ENCODE measurements at places on chromosomes 13 and 19.

DNA sequence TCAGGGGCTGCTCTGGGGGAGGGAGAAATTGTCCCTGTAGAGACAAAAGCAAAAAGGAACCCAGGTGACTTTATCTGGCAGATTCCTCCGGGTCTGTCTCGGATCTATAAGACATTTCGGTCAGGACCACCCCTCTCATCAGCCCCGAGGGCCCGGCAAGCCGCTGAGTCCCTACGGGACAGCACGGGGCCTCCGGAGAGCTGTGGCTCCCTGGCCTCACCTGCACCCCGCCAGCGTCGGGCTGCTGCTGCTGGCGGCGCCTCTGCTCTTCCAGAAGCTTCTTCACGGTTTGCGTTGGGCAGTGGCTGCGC lies 1.9 kb downstream of the NFKBID start:
- DNase-seq = no peak

- no peak for DNase-seq
These were observed 26.1 kb upstream of the CYP2A7 start for GRCh38 chr19:40907968-40908735.

DNA sequence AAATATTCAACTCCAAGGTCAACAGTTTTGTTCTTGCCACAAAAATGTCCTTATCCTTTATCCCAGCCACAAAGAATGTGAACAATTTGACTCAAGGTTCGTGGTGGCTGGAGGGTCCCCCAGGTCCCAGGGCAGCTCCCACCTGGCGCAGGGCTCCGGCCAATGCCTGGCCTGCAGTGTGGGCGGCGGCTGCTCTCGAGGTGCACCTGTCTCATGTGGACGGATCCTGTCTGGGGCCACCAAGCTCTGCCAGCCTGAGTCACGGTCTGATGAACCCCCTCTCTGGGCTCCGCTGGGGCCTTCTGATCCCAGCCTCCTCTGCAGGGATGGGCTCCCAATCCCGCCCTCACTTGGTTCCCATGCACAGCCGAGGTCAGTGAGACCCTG lies 49.4 kb downstream of the GAS6 start:
- DNase-seq = no peak

DNA sequence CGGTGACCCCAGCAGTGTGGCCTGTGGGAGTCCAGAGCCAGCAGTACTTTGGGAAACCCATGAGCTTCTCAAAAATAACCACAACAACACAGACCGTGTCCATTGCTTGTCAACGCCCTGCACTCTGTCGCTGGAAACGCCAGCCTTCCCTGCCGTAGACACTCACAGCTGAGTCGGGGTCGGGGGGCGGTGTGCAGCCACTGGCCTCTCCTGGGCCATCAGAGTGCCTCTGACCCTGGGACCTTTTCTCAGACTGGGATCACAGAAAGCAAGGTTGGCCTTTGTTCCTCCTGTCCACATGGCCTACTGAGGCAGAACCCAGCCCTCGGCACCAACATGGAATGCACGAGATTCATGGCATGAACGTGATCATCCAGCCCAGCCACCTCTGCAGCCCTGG lies 95.7 kb downstream of the TUBA3C start:
- no peak for DNase-seq

- DNase-seq = no peak
These were observed 53.3 kb downstream of the MBD3L2B start for GRCh38 chr19:6967967-6968366.

DNA sequence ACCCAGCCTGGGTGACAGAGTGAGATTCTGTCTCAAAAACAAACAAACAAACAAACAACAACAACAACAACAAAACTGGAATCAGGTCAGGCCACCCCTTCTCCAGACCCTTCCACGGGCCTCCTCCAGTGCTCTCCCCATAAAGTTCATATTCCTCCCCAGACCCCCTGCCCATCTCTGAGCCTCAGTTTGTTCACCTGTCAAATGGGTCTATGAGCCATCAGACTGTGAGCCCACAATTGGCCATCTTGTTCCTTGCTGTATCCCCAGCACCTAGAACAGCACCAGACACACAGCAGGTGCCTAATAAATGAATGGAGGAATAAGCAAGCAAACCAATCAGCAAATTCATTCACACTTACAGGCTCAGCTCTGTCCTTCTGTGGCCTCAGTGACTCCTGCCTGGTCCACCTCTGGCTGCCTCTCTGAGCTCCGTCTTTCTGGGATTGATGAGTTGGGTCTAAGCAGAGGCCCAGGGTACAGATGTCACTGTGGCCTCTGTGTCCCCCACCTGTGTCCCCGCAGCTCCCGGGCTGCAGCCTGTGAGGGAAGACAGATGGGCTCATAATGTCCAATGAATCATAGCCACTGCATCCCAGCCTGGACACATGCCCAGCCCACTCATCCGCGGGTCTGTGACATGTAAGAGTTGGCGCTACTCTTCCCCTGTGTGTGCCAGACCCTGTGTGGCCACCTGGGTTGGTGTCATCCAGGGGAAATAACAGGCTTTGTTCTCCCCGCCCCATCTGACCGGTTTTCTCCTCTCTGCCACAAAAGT lies 19.6 kb upstream of the PTPRS start:
- DNase-seq = no peak

DNA sequence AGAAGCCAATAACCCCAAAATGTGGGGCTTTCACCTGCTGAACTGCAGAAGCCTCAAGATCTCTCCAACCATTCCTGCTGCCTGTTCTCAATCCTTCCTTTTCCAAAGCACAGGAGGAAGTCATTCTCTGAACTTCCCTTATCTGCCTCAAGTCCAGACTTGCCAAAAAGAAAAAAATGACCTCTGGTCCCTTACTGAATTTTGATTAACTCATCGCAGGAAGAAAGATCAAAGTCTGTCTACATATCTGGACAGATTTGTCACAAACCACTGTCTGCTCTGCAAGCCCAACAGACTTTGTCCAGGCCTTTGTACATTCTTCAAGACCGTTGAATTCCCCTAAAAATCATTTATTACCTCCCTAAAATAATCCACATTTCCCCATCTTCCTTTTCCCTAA lies 126.5 kb upstream of the NBEA start:
- DNase-seq = no peak

- DNase-seq = peak; percentile 52
These were observed 4.3 kb downstream of the MYO9B start for GRCh38 chr19:17079710-17080439.

DNA sequence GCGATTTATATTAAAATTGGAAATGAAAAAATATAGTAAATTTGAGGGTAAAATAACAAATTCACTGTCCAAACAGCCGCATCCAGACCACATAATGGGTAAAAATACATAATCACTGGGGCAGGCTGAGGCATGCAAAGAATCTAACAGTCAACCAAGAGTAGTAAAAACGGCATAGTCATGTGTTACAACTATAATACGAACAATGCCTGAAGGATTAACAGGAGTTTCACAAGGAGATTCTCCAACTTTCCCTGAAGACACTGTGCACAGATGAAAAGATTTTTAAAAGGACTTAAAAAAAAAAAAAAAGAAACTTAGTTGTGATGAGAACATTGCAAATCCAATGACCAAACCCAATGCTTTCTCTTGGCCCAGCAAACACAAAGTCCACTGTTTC lies 20.4 kb upstream of the ATXN8OS start:
- no peak for DNase-seq

- no peak for DNase-seq
These were observed 37.5 kb downstream of the PPP2R1A start for GRCh38 chr19:52227196-52227940.

GRCh38 chr13:37070956-37071355 lies 11.5 kb upstream of the SUPT20H start:
- no peak for DNase-seq

- no peak for DNase-seq
These were observed 1680.9 kb downstream of the OLFM4 start for GRCh38 chr13:54709546-54709945.

DNA sequence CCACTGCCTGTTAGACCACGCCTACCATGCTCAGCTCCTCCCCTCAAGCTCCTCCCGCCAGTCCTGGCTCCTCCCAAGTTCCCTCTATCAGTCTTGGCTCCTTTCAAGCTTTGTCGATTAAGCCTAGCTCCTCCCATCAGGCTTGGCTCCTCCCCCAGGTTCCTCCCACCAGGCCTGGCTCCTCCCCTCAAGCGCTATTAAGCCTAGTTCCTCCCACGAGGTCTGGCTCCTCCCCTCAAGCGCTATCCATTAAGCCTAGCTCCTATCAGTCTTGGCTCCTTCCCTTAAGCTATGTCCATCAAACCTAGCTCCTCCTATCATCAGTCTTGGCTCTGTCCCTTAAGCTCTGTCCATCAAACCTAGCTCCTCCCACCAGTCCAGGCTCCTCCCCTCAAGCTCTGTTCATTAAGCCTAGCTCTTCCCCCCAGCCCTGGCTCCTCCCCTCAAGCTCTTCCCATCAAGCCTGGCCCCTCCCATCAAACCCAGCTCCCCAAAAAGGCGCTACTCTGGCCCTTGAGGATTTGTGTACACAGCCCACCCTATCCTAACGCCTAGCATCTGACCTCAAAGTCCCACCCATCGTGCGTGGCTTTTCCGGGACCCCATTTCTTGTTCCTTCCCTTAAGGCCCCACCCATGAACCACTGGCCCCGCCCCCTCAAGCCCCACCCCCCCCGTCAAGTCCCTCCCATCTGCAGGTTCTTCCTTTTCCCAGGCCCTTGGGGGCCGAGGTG lies 10.0 kb downstream of the CAMSAP3 start:
- no peak for DNase-seq

DNA sequence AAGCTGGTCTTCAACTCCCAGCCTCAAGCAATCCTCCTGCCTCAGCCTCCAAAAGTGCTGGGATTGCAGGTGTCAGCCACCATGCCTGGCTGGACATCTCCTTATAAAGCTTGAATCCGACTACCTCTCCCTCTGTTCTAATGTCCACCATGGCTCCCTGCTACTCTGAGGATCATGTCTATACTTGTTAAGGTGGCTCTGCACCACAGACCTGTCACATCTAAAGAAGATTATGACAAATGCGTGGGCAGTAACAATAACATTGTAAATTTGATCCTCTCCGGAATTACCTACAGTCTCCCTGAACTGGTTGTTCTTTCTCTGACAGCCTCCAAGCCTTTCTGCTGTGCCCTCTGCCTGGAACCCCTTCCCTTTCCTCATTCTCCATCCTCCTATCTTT lies 1.8 kb downstream of the NXNL1 start:
- DNase-seq = no peak

DNA sequence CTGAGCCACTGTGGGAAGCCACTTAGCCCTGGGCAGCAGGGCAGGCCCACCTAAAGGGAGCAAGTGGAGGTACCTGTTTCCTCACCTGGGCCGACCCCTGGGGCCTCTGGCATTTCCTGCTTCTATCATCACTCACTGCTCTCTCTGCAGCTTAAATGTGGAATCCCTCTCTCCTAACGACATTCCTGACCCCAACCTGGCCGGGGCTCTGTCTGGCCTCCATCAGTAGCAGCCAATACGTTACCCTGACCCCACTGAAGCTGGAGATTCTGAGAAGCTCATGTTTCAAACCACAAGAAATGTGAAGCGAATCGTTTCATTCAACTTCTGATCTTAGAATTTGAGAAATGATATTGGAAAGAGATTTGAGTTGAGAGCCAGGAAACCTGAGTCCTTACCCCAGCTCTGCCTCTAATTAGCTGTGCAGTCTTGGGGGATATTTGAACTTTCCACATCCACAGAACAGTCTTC lies 39.9 kb downstream of the DOCK9 start:
- DNase-seq = no peak

- DNase-seq = peak; percentile 39
These were observed 45.6 kb upstream of the UBE2L5 start for GRCh38 chr13:30376426-30377311.

DNA sequence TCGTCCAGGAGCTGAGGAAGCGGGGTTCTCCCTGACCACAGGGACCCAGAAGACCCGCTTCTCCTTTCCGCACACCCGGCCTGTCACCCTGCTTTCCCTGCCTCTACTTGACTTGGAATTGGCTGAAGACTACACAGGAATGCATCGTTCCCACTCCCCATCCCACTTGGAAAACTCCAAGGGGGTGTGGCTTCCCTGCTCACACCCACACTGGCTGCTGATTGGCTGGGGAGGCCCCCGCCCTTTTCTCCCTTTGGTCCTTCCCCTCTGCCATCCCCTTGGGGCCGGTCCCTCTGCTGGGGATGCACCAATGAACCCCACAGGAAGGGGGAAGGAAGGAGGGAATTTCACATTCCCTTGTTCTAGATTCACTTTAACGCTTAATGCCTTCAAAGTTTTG lies 18.9 kb downstream of the VASP start:
- no peak for DNase-seq

GRCh38 chr19:31548941-31549340 lies 199.7 kb upstream of the TSHZ3 start:
- DNase-seq = no peak

DNA sequence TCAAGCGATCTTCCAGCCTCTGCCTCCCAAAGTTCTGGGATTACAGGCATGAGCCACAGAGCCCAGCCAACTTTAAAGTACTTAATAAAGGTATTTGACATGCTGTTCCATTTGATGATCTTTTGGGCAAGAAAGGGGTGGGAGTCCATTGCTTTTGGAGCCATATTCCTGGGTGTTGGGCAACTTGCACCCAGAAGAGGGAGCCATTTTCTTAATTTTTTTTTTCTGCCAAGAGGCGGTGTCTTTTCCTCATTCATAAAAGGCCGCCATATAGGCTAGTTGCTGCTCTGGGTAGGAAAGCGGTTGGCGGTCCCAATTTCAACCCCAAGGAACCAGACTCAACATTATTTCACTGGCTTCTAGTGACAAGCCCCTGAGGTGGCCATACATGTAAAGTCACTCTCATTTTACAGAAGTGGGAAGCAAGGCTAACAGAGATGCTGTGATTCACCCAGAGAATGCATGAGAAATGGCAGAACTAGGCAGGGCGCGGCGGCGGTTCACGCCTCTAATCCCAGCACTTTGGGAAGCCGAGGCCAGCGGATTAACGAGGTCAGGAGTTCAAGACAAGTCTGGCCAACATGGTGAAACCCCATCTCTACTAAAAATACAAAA lies 139.6 kb downstream of the CACNA1A start:
- DNase-seq = no peak

- no peak for DNase-seq
These were observed 19.6 kb upstream of the KCTD4 start for GRCh38 chr13:45220403-45220802.

GRCh38 chr13:32225481-32225931 lies 89.7 kb downstream of the ZAR1L start:
- DNase-seq = no peak

DNA sequence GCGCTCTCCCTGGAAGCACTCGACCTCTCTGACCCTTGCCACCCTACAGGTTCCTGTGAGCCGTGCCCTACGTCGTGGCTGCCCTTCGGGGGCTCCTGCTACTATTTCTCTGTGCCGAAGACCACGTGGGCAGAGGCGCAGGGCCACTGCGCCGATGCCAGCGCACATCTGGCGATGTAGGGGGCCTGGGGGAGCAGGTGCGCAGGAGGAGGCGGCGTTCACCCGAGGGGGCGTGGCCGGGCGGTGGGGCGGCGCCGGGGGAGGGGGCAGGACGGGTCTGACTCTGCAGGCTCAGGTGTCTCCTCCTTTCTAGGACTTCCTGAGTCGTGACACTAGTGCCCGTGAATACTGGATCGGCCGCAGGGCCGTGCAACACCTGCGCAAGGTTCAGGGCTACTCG lies 26.4 kb downstream of the CLEC4M start:
- DNase-seq = no peak

GRCh38 chr19:1847684-1848398 lies 442 bp downstream of the REXO1 start:
- DNase-seq = no peak

- DNase-seq = no peak
These were observed 22.4 kb upstream of the BRD4 start for GRCh38 chr19:15354566-15355296.

- DNase-seq = peak; percentile 30
These were observed 6.7 kb upstream of the ZNF761 start for GRCh38 chr19:53424968-53425597.

Data from T-helper 17 cell (primary cell).